NCI-H1436 treated with DMSO at 0.1 percent for 48 hours (cell line): ENCODE measurements at places on chromosomes 1 and 21.

DNA sequence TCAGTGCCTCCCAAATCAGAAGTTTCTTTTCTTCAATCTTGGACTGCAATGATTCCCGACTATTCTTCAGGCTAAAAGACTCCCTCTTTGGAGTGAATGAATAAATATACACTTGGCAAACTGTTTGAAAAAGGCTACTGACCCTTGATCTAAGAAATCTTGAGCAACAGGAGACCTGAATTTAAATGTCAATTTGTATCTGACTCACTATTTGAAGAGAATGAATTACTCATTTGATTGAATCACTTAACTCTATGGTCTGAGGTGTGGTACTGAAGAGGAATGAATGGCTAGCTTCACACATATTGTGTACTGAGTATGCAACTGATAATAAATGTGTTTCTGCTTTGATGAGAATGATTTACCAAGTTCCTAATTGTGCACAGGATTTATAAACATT lies 4.6 kb upstream of the SMG7 start:
- no peak for DNase-seq

DNA sequence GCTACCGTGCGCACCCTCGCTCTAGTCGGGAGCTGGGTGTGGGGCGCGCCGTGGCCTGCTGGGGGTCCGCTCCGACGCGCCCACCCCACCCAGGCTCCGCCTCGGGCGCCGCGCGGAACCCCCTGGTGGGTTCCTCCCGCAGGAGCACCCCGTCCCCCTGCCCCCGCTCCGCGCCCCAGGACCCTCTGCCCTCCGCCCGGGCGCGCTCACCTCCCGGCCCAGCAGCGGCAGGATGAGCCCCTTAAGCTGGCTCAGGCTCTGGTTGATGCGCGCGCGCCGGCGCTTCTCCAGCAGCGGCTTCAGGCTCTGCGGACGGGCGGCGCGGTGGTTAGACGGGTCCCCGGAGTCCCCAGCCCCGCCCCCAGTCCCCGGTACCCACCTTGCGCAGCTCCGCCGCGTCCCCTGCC lies 319 bp downstream of the HES2 start:
- no peak for DNase-seq

GRCh38 chr1:6275826-6276782 lies 15.2 kb upstream of the GPR153 start:
- no peak for DNase-seq

- no peak for DNase-seq
Observed at GRCh38 chr1:54800041-54800898, 853 bp downstream of the TTC22 start.

- DNase-seq, result no peak
Observed at GRCh38 chr1:234942879-234943506, 185.6 kb downstream of the TOMM20 start.
